Stimulated activated CD4-positive, alpha-beta T cell treated with anti-CD3 and anti-CD28 coated beads, Interleukin-4, amount 100 ng/mL, for 24 hours (primary cell): ENCODE measurements at places on chromosomes 2 and 18.

DNA sequence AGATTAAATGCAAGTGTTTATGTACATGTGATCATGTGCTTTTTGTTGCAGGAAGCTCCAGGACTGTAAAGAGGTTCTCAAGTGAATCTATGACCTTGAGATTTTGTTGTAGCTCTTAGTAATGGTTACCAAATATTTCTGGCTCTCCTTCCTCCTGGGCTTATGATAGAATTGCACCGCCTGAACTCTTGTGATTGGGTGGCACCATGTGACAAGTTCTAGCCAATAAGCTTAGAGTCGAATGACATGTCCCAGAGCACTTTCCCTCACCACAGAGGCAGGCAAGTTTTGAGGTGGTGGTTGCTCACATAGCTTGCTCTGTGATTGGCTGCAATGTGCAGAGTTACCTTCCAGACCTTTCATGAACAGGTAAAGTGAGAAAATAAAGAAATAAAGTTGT is 8.9 kb upstream of the SCG2 start:
- DNase-seq = no peak

DNA sequence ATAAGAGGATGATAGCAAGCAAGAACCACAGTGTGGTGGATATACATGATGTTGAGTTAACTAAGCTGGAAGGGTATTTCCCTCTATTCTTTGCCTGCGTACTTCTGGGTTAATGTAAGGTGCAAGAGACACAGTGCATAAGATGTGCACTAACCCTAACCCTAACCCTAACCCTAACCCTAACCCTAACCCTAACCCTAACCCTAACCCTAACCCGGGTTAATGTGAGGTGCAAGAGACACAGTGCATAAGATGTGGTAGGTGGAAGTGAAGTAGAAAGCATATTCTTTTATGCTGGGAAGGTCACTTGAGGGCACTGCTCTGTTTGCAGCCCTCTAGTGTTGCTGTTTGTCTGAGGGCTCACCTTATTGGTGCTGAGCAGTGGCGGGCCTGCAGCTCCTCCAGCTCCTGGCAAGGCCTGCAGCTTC is 181.5 kb upstream of the ITGA4 start:
- no peak for DNase-seq

- DNase-seq = no peak
These were observed 355.9 kb upstream of the KLHL29 start for GRCh38 chr2:23029111-23029510.

DNA sequence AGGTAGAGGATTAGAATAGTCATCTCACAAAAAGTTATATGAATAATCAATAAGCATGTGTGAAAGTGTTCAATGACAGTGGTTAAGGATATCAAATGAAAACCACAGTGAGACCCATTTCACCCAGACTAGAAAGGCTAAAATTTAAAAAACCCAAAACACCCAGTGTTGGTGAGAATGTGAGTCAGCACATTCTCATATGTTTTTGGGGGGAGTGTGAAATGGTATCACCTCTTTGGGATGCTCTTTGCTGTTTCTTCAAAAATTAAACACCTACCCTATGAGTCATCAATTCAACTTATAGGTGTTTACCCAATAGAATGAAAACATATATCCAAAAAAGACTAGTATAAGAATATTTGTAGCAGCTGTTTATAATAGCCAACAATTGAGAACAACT is 69.8 kb downstream of the MAP3K20 start:
- no peak for DNase-seq

DNA sequence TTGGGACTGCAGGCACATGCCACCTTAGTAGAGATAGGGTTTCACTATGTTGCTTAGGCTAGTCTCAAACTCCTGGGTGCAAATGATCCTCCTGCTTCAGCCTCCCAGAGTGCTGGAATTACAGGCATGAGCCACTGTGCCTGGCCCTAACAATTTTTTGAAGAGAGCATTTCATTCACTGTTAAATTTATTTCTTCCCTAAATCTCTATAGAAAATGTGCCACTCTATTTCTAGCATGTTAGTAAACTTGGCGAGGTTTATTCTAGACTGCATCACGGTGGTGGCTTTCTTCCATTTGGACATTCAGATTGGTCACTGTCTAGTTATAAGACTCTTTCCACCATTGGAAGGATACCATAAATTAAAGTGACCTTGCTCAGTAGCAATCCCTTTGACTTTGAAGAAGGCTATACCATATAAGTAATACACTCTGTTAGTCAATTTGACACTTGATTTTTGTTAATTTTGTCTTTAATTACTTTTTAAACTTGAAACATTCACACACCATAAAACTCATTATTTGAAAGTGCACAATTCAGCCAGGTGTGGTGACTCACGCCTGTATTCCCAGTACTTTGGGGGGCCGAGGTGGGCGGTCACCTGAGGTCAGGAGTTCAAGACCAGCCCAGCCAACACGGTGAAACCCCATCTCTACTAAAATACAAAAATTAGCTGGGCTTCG is 16.2 kb downstream of the DDX1 start:
- no peak for DNase-seq
